NCI-H187 treated with DMSO at 0.1 percent for 48 hours (cell line): ENCODE measurements at places on chromosomes 7 and 10.

DNA sequence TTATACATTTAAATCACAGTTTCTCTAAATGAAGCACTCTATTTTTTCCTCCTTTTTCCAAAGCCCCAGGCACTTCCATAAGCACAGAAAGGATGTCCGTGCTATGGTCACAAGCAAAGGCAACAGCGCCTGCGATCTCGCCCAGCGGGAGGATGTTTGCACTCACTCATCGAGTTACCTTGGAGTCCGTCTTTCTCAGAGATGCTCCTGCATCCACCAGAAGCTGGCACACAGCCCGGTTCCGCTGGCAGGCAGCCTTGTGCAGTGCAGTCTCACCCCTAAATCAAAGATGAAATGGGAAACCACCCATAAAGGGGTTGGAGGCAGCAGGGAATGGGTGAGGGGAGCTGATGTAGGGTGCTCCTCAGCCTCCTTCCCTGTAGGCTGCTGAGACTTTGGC lies 51.9 kb upstream of the PTN start:
- no peak for DNase-seq

GRCh38 chr10:101939729-101940128 lies 96.1 kb upstream of the KCNIP2 start:
- DNase-seq = no peak

DNA sequence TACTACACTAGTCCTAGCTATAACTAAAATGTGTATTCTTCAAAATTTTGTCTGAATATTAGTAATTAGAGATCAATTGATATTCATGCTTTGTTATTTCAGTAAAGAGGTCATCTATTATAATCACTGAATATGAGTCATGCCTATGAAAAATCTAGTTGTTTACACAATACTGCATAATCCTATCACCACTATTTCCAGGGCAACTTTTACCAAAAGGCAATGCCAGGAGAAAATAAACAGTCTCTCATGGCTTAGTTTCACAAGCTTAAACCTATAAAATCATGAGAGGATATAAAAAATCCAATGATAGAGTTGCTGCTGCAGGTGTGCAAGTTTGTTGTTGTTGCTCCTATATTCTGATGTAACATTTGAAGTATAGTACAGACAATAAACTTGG lies 149.9 kb upstream of the COL1A2 start:
- no peak for DNase-seq

DNA sequence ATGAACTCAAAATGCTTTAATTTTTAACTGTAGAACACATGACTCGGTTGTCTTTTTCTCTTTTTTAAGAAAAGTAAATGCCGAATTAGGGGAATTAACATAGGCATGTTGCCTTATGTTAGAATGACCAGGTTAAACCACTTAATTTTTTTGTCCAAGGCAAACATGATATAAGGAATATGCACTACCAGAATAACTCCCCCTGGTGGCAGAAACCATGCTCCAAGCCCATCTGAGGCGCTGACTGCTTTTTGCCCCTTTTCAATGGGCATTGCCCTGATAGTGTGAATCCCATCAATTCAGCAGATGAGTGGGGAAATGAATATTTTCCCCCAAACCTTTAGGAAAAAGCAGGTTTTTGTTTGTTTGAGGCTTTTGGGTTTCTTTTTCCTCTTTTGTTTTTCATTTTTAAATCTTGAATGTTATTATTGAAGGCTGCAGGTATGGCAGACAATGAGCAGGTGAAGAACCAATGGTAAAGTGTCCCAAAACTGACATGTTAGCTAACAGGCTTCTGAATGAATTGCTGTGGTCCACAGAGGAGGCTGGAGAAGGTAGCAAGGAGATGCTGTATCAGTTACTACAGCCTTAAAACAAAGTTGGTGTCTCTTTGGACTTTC lies 284.3 kb downstream of the SORCS3 start:
- no peak for DNase-seq

- no peak for DNase-seq
These were observed 3.0 kb downstream of the ZCCHC24 start for GRCh38 chr10:79442171-79443040.

GRCh38 chr7:103928581-103928980 lies 60.9 kb downstream of the RELN start:
- DNase-seq = no peak
